ENCODE measurements at places on chromosomes 11 and 22.

- no peak for DNase-seq
Observed at GRCh38 chr22:41801147-41801819, 804 bp downstream of the CCDC134 start.

DNA sequence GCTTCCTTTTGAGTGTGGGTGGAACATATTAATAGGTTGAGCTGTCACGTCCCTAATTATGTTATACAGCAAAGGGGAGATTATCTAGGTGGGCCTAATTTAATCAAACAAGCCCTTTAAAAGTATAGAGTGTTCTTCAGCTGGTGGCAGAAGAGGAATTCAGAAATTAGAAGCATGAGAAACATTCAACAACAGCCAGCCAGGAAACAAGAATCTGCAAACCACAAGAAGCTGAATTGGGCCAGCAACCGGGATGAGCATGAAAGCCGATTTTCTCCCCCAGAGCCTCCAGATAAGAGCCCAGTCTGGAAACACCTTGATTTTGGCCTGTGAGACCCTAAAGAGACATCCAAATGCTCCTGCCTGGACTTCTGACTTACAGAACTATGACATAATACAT is 105.8 kb upstream of the LDLRAD3 start:
- DNase-seq, result no peak

DNA sequence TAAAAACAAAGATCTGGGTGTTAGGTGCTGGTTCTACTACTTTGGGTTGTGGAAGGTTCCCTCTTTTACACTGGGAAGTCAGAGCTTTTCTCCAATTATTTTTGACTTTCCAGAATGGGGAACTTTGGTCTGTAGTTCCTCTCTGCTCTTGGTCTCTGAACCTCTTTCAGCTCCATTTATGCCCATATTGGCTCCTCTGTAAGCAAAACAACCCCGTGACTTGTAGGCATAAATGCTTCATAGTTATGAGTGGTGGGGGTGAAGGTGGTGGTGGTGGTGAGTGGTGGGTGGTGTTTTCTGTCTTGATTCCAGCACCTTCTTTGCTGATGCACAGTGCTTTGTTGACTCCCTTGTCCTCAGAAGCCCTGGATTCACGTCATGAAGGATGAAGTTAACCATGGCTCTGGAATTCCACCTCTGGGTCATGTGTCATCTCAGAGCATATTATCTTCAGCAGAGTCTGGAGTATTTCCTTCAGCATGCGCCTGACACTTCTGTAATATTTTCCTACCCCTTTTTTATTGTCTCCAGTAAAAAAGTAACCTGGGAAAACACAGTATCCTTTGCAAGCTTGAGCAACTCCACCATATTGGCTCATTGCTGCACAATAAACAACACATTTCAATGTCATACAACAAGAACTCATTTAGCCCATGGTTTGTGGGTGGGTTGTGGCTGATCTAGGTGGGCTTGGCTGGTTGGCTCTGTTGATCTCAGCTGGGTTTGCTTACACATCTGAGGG is 24.1 kb upstream of the GRK3 start:
- DNase-seq, result no peak

GRCh38 chr11:34616830-34617504 is 3.9 kb upstream of the EHF start:
- no peak for DNase-seq

- no peak for DNase-seq
Observed at GRCh38 chr11:10763766-10764165, 12.7 kb downstream of the CTR9 start.

- DNase-seq, result no peak
Observed at GRCh38 chr11:68778205-68778604, 26.9 kb upstream of the TESMIN start.
